ENCODE measurements at places on chromosomes 12 and 14.
A peak's percentile ranks its signal among the peaks of the same experiment; 100 is the strongest.

DNA sequence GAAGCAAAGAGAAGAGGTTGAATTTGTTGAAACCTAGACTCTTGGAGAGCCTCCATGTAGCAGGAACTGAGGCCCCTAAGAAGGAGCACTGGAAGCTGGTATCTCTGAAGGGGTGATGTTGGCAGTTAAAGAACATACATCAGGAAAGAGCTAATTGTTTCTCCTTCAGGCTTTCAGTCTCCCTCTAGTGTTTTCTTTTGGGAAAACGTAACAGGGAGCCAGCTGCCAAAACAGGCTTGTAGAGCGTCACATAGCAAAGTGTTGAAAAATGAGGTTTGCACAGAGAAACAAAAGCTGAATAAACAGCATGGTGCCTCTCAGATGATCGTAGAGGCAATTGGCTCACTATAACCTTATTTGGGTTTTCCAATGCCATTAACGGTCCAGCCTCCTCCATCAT lies 46.9 kb upstream of the CAND1 start:
- DNase-seq, result no peak

DNA sequence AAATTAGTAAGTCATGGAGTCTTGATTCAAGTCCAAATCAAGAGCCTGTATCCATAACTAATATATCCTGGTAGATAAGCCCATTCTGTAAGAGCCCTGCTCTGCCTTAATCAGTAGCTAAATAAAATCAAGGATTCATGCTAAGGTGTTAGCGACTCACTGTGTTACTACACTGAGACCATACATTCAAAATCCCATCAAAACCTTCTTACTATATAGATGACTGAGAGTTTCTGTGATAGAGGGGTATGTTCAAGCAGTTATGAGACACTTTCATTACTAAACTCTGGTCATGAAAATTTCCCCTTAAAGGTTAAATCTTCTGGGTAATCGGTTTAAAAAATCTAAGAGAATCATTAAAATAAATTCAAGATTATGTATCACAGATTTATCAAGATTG lies 78.5 kb downstream of the MDGA2 start:
- no peak for DNase-seq

GRCh38 chr12:25581067-25581466 lies 28.0 kb upstream of the LMNTD1 start:
- DNase-seq, result no peak

DNA sequence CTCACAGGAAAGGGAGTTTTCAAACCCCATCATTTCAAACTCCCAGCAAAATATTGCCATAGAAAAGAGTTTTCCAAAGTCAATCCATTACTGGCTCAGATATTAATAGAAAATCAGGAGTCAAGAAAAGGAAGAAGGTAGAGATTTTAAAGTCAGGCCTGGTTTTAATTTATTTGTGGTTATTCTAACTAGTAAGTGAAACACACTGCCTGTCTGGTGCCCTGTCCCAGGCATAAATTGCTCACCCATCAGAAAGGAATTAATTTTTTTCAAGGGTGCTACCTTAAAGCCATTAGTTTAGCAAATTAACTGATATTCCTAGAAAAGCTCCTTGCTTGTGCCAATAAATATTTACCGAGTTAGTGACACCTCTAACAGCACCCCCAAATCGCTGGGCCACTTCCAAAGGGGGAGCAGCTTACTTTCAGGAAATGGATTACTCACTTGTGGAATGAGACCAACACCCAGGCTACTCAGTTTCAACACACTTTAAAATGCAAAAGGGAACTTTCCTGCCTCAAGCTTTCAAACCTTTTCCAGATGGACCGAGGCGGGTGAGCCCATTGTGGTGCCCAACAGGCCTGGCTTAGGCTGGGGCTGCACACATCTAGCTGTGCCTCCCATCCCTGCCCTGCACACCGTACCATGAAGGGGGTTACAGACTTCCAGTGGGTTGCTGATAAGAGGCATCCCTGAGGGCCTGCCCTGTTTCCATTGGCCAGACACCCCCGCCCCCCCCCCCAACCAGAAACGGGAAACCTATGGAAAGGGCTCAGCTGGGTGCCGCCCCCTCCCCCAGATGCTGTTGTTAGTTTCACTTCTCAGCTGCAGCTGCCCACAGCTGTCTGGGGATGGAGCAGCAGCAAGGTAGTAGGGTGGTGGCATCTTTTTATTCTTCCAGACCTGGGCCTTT lies 117.2 kb downstream of the SAMD4A start:
- no peak for DNase-seq

- no peak for DNase-seq
Observed at GRCh38 chr14:97250931-97251330, 453.7 kb downstream of the VRK1 start.

DNA sequence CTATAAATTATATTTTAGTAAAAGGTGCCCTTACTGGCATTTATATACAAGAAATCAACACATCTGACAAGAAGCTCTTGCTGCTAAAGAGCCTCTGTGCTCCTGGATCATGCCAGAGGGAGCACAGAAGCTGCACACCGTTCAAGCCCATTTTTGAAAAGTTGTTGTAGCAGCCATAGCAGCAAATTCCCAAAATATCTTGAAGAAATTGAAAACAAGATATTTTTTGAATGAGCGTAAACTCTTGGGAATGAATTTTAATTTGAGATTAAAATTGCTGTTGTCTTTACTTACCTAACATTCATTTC lies 540 bp upstream of the CLEC2D start:
- DNase-seq, result no peak

DNA sequence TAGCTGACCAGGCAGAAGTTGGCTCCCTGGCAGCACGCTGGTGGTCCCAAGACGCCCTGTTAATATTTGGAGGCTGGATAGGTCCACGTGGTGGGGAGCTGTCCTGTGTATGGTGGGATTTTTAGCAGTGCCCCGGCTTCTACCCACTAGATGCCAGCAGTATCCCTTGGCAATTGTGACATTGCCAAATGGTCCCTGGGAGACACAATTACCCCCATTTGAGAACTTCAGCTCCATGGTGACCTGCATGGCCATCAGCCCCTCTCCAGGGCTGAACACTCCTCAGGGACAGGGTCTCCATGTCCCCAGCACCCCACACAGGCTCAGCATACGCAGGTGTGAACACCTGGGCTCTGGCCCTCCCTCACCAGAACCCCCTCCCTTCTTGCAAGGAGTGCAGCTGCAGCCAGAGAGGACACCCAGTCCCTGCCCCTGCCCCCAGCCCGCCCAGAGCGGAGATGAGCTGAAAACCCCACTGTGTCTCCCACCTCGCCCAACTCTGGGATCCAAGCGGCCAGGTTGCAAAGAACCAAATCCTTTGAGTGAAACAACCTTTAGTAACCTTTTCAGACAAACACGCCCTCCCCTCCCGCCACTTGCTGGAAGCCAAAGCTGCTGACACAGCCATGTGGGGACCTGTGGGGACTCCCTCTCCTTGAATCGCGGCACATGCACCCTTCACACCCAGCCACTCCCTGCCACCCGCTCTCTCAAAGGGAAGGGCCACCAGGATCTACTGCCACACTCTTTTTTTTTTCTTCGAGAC lies 120.4 kb downstream of the CALM1 start:
- DNase-seq, result no peak

DNA sequence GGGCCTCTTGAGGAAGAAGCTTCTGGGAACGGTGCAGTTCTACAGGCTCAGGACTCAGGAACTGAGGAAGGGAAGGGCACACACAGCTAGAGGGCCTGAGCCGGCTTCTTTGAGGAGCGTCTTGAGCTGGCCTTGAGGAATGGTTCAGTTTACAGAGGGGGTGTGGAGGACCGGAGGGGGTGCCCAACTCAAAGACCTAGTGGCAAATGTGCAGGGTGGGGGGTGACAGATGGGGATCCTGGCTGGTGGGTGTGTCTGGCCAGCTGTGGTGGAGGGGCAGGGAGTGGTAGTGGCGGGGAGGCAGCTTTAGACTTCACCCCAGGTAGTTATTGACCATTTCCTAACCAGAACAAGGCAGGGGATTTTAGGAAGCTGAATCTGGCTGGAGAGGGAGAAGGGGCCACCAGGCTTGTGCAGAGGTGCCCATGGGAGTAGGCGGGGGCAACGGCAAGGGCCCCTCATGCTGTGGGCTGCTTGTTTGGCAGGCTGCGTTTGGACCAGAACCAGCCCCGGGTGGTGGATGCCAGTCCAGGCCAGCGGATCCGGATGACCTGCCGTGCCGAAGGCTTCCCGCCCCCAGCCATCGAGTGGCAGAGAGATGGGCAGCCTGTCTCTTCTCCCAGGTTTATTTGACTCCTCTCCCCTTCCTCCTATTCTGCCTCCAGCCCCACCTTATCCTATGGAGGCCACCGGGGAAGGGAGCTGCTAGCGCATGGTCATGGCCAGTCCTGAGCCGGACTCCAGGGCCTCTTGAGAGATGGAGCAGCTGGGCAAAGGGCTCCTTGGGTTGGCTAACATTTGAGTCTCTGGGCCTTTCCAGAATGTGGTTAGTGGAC lies 27.8 kb downstream of the PAPLN start:
- DNase-seq, result no peak

GRCh38 chr14:74713395-74713735 lies 421 bp downstream of the FCF1 start:
- no peak for DNase-seq

DNA sequence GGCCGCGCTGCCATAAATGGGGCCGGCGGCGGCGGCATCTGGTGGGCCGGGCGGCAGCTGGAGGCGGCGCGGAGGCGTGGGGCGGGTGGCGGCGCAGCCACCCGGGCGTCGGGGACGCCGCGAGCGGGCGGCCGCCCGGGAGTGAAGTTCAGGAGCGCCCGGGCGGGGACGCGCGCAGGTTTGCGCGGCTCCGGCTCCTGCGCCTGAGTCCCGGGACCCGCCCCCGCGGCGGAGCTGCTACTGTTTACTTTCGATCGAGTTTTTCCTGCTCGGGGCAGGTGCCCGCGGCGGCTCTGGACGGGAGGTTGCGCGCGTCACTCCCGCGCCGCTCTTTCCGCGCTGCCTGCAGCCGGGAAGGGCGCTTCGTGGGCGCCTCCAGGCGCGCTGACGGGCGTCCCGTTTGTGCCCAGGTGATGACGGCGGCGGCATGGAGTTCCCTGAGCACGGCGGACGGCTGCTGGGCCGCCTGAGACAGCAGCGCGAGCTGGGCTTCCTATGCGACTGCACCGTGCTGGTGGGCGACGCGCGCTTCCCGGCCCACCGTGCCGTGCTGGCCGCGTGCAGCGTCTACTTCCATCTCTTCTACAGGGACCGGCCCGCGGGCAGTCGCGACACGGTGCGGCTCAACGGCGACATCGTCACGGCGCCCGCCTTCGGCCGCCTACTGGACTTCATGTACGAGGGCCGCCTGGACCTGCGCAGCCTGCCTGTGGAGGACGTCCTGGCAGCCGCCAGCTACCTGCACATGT lies at the start of gene ZBTB42:
ZBTB42 (plus strand) TSS at position 331 of the 749 bp plus-strand sequence; CDS start at position 428, 97 bp downstream.
- DNase-seq, result no peak

- no peak for DNase-seq
Observed at GRCh38 chr12:15726027-15726877, 62.9 kb downstream of the EPS8 start.

DNA sequence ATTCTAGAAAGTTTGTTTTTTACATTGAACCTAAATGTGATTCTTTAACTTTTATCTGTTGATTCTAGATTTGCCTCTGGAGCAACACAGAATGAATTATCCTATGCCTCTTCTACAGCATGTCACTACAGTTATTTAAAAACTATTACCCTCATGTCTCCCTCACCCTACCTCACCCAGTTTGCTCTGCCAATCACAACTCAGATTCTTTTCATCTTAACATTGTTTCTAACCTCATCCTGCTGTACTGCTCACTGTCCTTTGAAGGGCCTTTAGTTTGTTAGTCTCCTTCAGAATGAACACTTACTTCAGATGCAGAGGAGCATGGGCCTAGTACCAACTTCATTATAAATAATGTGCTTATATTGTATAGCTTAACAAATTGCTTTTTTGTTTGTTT lies 21.5 kb downstream of the YLPM1 start:
- no peak for DNase-seq

GRCh38 chr12:93657071-93657470 lies 20.1 kb upstream of the CRADD start:
- no peak for DNase-seq

DNA sequence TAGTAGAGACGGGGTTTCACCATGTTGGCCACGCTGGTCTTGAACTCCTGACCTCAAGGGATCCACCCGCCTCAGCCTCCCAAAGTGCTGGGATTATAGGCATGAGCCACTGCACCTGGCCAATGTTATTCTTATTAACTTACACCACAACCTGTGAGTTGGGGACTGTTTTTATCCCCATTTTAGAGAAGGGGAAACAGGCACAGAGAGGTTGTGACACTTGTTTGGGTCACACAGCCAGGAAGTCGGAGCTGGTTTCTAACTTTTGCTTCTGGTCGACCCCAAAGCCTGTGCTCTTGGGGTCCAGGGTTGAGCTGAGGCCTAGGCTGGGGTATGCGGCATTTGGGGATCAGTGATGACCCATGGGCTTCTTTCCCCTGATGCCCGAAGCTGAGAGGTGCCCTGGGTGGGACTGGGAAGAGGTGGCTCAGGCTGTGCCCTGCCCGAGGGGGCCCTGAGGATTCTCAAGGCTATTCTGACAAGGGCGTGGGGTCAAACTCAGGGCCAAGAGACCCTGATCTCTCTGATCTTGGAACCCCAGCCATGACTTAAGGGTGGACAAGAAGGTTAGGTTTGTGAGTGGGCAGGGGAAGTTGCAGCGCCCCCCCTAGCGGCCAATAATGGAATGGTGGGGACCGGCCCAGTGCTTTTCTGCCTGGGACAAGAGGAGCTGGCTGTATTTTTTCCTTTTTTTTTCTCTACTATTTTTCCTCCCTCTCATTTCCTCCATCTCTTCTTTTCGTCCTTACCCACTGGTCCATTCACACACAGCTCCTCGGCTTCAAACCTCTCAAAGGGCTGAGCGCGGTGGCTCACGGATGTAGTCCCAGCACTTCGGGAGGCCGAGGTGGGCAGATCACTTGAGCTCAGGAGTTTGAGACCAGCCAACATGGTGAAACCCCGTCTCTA lies 3.0 kb downstream of the SDSL start:
- peak; percentile 52 for DNase-seq

DNA sequence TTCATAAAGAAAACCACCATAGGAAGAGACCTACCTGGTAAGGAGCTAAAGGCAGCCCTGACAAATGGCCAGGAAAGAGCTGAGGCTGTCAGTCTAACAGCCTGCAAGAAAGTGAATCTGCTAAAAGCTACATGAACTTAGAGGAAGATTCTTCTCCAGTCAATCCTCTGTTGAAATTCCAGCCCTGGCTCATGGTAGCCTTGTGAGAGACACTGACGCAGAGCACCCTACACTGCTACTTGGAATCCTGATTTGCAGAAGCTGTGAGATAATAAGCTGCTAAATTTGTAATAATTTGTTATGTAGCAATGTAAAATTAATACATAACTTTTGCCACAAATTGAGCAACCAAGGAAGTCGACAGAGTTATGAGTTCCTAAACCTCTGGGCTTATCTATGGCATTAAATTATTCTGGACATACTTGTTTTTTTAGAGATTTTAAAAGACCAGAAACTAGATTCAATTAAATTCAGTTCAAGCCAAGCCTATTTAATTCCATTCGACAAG lies 257.0 kb downstream of the ETNK1 start:
- no peak for DNase-seq

GRCh38 chr12:31005256-31005943 lies 68.3 kb upstream of the DDX11 start:
- DNase-seq, result no peak
